ENCODE measurements at places on chromosomes 6 and 20.

DNA sequence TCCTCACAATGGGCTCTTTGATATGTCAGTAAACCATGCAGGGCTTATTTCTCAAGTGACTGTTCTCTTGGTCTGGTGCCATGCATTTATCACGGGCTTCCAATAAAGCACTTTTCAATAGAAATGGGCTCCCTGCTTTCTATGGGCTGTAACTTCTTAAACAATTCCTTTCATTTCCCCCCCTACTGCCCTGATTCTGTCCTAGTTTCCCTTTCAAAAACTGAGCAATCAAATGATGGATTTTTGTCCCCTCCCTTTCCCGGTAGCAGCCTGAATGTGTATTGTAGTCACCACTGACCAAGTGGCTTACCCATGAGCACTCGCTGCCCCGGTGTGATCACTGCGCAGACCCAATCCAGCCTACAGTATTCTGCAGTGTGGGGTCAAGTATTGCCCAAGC is 13.9 kb downstream of the RPS10 start:
- DNase-seq, result no peak

- peak; percentile 61 for DNase-seq
These were observed at the start of gene ULBP3 for GRCh38 chr6:150068720-150069648. TSS of gene ULBP3 (minus strand) at chr6:150069121. CDS start at chr6:150069066, 55 bp downstream.

GRCh38 chr6:147279427-147279826 is 75.2 kb downstream of the STXBP5 start:
- DNase-seq, result no peak

GRCh38 chr20:40232273-40232672 is 456.8 kb downstream of the MAFB start:
- DNase-seq, result no peak

- no peak for DNase-seq
These were observed 76.8 kb upstream of the SYNDIG1 start for GRCh38 chr20:24392612-24393011.

DNA sequence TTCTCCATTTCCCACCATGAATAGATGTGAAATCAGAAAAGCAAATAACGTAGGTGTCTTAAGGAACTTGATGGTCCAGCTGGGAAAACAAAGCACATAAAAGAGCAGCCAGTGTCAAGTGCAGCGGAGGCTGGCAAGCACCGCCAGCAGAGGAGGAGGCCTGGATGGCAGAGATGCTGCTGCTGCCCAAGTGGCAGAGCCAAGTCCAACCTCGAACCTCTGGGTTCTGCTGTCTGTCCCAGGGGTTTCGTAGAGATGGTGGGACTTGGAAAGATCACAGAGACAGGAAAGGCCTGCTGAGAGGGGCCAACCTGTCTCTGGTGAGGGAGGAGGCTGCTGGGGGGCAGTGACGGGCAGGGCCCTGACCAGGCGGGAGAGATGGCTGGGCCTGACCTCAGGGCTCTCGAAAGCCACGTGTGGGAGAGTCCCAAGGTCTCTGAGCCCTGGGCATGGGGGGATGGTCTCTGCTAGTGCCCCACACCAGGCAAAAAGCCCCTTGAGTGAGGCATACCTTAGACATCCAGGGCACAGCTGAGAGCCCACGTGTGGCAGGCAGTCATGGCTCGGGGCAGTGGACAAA is 77.3 kb downstream of the TCP11 start:
- no peak for DNase-seq

DNA sequence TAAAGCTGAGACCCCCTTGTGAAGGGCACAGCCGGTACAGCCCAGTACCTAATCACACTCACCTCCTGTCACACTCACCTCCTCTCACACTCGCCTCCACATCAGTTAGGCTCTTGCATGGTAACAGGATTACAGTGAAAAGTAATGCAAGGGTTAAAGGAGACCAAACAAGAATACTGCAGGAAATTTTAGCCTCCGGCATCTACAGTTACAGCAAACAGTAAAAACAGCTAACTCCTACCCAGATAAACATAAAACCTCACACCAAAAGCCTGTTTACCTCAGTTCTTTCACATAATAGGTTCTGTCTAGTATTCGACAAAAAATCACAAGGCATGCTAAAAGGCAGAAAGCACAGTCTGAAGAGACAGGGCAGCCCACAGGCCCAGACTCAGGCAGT is 55.6 kb downstream of the FARS2 start:
- DNase-seq, result no peak

DNA sequence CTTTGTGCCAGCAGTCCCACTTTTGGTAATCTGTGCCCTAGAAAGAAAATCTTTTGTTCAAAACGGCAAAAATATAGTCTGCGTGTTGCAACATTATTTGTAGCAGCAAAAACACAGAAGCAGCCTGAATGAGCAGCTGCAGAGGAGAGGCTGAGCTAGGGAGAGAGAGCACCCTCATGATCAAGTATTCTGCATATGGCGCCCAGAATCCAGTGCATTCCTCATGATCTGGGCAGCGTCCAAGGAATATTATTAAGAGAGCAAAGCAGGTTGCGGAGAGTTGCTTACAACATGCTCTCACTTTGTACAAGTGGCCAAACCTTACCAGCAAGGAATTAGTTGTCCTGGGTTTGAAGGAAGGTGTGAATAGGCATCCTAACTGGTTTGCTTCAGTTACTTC is 25.9 kb downstream of the KIZ start:
- DNase-seq, result no peak

GRCh38 chr6:126293891-126294524 is 45.9 kb upstream of the CENPW start:
- DNase-seq, result no peak

GRCh38 chr6:79630883-79631692 is at the start of gene SH3BGRL2:
TSS of gene SH3BGRL2 (plus strand) at chr6:79631329. CDS start at chr6:79631462, 133 bp downstream.
- no peak for DNase-seq

DNA sequence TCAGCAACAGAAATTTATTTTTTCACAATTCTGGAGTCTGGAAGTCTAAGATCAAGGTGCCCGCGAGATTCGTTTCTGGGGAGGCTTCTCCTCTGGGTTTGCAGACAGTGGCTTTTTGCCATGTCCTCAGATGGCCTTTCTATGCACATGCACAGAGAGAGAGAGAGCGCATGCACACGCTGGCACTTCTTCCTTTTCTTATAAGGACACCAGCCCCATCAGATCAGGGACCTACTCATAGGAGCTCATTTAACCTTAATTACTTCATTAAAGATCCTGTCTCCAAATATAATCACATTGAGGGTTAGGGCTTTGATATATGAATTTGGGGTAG is 260.7 kb upstream of the PLCB4 start:
- DNase-seq, result no peak

GRCh38 chr6:56659721-56660380 is 17.2 kb upstream of the DST start:
- DNase-seq, result no peak

GRCh38 chr6:44650495-44650894 is 263.0 kb downstream of the CDC5L start:
- DNase-seq, result no peak

DNA sequence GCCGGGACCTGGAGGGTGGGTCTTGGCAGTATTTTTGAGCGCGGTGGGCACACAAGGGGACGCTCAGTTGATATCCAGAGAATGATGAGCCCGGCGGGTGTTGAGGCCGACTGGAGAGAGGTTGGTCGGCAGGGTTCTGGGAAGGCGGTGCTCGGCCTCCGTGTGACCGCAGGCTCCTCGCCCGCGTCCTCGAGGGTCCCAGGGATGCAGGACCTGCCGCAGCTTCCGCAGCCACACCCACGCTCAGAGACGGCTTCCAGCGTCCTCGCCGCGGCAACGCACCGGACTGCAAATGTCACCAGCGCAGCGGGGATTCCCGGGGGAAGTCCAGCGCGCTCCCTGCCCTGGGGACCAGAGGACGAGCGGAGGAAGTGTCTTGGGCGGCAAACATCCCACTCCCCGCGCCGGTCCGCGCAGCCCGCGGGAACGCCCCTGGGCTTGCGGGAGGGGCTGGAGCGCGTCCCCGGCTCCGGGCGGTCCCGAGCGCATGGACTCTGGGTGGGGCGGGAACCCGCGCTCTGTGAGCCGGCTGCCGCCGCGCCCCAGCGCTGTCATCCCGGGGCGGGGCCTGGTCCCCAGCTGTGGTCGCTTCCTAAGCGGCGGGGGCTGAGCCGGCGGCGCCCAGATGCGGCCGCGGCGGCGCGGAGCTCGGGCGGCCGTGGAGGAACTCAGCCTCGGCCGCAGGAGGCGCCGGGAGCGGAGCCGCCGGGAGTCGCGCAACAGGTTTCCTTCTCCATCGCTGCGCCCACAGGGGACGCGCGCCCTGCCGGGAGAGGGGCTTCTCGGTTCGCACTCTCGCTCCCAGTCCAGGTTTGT is at the start of gene STX11:
TSS of gene STX11 (plus strand) at position 624 of the 816 bp plus-strand sequence. CDS start 36,111 bp downstream, outside the sequence.
- peak; percentile 75 for DNase-seq

DNA sequence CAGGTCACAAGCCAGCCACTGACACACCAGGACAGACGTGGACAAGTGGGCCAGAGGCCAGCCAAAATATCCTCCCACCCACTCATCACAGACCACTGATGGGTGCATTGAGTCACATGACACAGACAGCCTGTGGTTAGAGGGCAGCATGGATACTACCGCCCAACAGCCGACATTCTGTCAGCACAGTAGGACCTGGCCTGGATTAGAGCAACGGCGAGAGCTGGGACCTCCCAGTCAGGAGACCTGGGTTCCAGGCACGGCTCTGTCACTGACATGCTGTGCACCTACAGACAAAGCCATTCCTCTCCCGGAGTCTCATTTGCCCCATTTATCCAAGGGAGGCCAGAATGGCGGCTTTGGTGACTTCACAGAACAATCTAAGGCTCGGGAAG is 8.0 kb downstream of the ZNF335 start:
- DNase-seq, result no peak

DNA sequence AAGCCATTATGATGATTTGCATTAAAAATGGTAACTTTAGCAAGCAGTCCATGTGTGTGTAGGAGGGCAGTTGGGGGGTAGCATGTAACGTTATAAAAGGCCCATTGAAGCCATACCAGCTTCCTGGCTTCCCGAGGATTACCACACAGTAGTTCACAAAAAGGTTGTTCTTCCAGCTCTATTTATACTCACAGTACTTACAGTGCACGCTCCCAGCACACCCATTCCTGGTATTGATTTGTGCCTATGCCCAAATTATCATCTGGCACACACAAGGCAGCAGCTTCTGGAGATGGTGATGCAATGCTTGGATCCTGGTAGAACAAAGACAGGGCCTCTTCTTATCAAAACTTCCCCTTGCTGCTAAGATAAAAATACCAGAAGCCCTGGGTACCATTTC is 436.8 kb downstream of the HAO1 start:
- no peak for DNase-seq

DNA sequence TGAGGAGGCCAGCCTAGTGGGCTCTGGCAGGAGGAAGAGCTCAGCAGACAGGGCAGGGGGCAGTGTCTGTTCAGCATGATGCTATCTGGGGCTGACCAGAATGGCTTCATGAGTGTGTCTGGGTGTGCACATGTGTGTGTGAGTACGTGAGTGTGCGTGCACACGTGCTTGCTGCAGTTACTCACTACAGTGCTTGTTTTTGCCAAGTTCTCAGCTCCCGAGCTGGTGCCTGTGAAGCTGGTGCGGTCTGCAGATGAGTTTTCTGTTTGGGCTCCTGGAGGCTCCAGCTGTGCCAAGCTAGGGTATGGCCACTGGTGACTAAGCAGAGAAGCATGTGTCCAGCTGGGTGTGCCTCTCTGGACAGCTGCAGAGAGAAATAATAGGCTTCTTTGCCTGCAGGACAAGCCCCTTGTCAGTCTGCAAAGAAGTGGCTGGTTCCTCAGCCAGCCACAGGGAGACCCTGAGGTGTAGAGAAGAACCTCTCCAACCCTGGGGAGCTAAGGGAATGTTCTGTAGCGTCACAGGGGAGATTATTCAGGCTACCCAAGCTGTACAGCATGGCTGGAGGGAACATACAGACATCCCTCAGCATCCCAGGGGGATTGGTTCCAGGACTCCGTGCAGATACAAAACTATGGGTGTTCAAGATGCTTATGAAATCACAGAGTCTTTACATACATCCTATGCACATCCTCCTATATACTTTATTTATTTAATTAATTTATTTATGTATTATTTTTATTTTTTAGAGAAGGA is 40.2 kb upstream of the FAM50B start:
- DNase-seq, result no peak

GRCh38 chr6:156825475-156825874 is 48.3 kb downstream of the ARID1B start:
- no peak for DNase-seq

GRCh38 chr6:68339488-68340131 is 295.5 kb upstream of the ADGRB3 start:
- DNase-seq, result no peak

DNA sequence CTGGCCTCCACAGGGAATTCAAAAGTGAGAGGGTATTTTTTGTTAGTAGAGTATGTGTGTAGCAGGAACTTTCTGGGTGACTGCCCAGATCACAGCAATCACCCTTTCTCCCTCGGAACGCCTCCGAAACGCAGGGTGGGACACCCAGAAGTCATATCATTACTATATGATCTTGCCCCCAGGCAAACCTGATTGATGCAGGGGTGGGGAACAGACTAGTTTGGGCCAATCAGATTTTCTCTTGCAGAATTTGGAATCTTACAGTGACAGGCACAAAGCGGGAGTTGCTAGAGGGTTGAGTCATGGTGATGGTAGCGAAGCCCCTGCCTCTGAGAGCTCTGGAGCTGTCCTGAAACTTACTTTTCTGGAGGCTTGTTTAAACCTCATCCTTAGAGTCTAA is 16.5 kb upstream of the RPN2 start:
- DNase-seq, result no peak

DNA sequence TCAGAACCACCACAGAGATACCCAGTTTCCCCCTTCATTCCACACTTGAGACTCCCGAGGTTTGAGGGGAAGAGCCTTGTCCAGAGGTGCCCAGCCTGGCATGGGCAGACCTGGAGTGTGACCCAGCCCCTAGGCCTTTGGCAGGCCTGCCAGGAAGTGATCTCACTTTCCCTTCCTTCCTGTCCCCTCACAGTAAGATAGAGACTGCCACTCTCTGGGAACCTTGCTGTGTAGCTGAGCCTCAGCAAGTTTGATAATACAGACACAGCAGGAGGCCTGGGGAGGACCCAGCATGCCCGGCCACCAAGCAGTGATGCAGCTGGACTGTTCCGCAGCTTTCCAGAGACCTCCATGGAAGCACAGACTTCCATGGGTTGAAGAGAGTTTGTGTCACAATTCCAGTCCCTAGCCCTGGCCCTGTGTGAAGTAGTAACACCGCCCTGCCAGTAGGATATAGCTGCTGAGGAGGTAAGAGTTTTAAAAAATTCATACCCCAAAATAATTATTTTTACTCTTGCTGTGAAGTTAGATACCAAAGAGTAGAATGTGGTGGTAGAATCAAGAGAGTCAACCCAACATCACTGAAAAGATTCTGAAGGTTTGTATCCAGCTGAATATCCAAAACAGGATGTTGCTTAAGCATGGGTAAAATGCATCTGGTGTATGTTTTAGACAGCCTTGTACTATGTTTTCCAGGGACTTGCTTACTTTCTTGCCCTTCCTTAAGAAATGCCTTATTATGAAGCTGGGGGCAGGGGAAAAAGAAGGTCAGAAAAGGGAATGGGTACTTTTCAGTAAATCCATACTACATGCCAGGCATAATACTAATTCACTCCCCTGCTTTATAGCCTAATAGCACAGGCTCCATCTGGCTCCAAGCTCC is 16.3 kb downstream of the PKIG start:
- DNase-seq, result no peak

- no peak for DNase-seq
These were observed 610.7 kb downstream of the CBLN4 start for GRCh38 chr20:55394592-55394991.
